Activated CD8-positive, alpha-beta T cell treated with anti-CD3 and anti-CD28 coated beads for 36 hours (primary cell): ENCODE measurements at places on chromosomes 4 and X.

DNA sequence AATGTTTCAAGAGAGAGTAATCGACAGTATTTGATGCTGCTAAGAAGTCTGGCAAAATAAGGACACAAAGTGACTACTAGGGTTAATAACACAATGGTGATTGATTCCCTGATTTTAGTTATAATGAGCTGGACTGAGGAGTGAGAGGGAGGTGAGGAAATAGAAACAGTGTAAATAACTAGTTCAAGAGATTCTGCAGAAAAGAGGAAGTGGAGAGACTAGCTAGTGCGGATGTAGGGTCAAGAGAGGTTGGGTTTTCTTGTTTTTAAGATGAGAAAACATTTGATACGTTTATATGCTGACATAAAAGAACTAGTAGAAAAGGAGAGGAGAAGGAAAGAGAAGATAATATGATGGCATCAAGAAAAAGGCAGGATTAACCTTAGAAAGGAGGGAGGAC lies 12.2 kb upstream of the TRPC5 start:
- no peak for DNase-seq

DNA sequence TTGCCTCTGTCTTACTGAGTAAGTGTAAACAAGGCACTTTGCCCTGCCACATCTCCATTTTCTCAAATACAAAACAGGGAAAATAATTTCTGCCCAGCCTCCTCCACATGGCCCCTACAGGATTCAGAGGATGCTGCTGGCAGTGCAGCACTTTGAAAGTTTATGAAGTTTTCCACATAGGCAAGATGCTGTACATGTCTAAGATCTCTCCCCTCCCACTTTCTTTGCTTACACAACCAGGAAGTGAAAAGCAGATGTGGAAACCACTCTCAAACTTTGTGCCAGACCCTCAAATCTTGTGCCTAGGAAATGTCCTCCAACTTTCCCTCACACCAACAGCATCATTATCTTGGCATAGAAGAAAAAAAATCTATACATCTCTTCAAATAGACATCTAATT lies 257.0 kb upstream of the LDB2 start:
- DNase-seq: no peak

GRCh38 chrX:119030990-119031389 lies 41.8 kb upstream of the CT47C1 start:
- DNase-seq: no peak

DNA sequence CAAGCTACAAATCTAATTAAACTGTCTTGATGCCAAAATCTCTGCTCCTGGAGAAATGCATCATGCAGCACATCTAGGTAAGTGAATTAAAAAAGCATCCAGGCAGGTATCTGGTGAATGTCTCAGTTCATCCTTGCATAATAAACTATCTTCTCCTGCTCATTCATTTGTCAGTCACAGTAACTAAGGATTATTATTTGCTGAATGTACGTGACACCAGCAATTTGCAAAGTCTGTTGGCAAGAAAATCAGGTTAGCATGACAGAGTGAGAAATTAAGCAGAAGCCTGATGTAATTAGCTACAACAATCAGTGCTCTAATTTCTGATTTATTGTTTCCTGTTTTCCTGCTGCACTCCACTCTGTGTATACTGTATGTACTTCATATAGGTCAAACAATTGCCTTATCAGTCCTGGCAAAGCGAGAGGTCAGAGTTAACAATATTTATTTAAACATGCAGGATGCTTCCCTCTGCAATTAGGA lies 213.6 kb downstream of the FBXO8 start:
- no peak for DNase-seq

GRCh38 chr4:70945452-70946055 lies 43.4 kb downstream of the MOB1B start:
- no peak for DNase-seq

- DNase-seq: peak; percentile 27
Measured at GRCh38 chr4:3124070-3124767, 49.7 kb downstream of the HTT start.

GRCh38 chr4:75561789-75562188 lies 5.9 kb downstream of the ODAPH start:
- no peak for DNase-seq

DNA sequence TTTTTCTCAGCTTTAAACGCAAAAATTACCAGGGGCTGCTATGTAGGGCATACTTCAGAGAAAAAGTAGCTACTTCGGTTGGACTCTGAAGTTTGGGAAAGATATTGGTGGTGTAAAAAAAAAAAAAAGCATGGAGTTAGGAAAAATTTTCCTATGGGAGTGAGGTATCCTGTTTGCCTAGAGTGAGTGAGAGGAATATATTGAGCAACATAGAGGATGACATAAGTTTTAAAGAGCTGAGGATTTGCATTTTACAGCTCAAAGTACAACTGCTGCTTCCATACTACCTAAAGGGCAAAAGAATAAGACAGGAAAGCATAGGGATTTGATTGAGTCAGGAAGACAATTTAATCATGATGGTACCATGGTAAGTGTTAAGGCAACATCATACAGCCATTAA lies 7.3 kb downstream of the GPRASP1 start:
- no peak for DNase-seq

DNA sequence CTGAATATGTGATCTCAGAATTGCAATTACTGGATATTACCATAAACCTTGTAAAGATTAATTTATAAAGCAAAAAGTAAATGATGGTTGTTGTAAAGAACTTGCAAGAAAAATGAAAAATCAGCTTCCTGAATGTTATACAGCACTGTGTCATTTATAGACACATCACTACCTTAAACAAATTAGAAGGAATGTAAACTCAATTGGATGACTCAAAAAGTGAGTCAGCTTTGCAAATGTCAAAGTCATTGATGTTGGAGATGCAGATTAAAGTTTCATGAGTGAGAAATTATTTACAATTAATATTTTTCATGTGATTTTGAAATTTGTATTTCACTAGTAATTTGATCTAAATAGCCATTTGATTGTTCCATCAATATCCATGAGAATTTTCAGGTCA lies 193.2 kb downstream of the RAPGEF2 start:
- DNase-seq: no peak

GRCh38 chrX:151543706-151544105 lies 19.8 kb upstream of the PASD1 start:
- DNase-seq: peak; percentile 2

DNA sequence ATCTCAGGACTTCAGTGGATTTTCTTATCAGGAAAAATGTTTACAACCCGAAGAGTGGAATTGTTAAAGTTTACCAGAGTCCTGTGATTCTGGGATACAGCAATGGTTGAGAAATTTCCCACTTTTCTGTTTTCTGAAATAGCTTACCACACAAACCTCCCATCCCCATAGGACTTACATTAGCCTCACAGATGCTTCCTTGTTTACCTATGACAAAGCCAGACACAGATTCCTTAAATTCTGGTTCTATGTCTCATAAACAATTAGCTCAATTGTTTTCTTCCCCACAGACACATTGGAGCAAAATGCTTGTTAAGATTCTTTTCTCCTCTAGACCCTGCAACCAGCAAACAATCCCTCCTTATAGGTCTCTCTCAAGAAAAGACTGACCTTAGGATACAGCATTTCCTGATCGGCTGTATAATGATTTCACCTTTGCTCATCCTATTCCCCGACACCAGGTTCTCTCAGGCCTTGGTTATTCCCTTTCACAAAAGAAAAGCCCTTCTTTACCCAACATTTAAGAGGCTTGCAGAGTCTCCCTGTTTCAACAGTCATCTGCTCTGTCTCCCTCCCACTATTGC lies 886.2 kb downstream of the ARAP2 start:
- DNase-seq: no peak

- no peak for DNase-seq
Measured at GRCh38 chr4:143481361-143481760, 32.1 kb upstream of the SMARCA5 start.

DNA sequence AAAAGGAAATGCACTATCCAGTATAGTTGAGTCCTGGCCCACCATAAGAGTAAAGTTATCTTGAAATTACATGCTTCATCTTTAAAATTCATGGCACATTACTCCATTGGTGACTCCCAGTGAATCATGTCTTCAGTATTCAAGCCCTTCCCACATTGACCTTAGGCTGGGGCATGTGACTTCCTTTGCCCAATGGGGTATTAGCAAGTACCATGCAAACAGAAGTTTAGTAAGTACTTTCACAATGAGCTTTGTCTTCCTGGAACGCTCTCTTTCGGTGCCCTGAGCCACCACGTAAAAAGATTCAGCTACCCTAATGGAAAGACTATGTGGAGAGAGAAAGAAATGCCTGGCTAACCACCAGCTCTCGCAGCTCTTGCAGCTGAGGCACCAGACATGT lies 235.4 kb downstream of the HNRNPD start:
- DNase-seq: peak; percentile 57

DNA sequence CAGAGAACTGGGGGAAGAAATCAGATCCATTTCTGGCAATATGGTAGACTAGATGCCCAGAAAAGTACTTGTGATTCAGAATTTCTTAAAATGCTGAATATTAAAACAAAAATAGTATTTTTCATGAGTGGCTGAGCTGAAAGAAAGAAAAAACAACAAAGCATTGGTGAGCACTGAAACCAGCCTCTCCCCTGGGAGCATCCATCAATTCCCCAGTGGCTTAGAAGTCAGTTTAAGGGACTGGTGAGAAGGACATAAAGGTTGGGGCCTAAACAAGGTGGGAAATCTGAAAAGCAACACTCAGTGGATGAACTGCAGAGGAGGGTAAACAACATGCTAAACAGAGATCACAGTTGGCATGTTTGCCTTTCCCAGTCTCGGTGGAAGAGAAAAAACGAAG lies 20.4 kb downstream of the LRBA start:
- DNase-seq: no peak

DNA sequence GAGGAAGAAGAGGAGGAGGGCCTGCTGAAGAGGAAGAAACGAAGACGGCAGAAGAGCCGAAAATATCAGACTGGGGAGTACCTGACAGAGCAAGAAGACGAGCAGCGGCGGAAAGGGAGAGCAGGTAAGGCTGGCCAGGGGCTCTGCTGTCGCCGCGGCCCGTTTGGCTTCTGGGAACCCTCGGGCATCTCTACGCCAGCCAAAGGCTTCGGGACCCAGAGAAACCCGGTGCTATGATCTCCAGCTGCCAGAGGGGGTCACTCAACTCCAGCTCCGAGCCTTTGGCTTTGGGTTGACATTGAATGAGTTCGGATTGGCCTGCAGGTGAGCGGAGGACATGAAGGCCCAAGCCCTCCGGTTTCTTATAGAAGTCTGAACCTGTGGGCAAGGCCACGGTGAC lies 42.8 kb downstream of the BCORL1 start:
- no peak for DNase-seq
